ENCODE measurements at places on chromosomes 4 and X. TPM values are rescaled to one million over a fixed set of nuclear protein-coding genes. Genes with fewer than 3 reads are reported as not detected.

Gene CCNB3
- total RNA-seq, result 0.19 TPM

Gene PCDH19
- 0.03 TPM for total RNA-seq

Gene BEX1
- total RNA-seq, result 0.44 TPM

Gene SYTL4
- total RNA-seq, result not detected

Gene UGT2A1
- total RNA-seq, result 0.22 TPM

Gene STOX2
- not detected for total RNA-seq

Gene ARMCX2
- 3.5 TPM for total RNA-seq

Gene RAB39B
- total RNA-seq, result 5.6 TPM

Gene LONRF3
- 4.9 TPM for total RNA-seq

Gene MAGEB2
- total RNA-seq, result not detected

Gene CXCL11
- total RNA-seq, result not detected

Gene FREM3
- total RNA-seq, result not detected

Gene SLC16A2
- total RNA-seq, result 0.16 TPM

Gene GAGE13
- total RNA-seq, result not detected

Gene MAPK10
- 0.28 TPM for total RNA-seq

Gene ERVMER34-1
- not detected for total RNA-seq

Gene AFM
- not detected for total RNA-seq

GRCh38 chr4:48379587-48380180, 38.4 kb downstream of the SLAIN2 start:
- no peak overlapping the region for H3K4me3 ChIP-seq
- no peaks in the 10 kb centered on the region for H3K27me3 ChIP-seq
- DNase-seq, result no peak
- no peak overlapping the region for H3K27ac ChIP-seq
- peaks cover 40% of the 10 kb centered on the region for H3K36me3 ChIP-seq
- no peaks in the 10 kb centered on the region for H3K4me1 ChIP-seq

GRCh38 chr4:24809376-24809775, 14.0 kb downstream of the SOD3 start:
- H3K4me3 ChIP-seq, result no peak overlapping the region
- H3K4me1 ChIP-seq, result no peaks in the 10 kb centered on the region
- no peak overlapping the region for H3K27ac ChIP-seq
- no peaks in the 10 kb centered on the region for H3K27me3 ChIP-seq

GRCh38 chr4:84952004-84952403, 14.5 kb downstream of the WDFY3 start:
- no peaks in the 10 kb centered on the region for H3K27me3 ChIP-seq
- no peak overlapping the region for H3K27ac ChIP-seq
- H3K36me3 ChIP-seq, result no peaks in the 10 kb centered on the region
- DNase-seq, result no peak

- H3K4me1 ChIP-seq, result no peaks in the 10 kb centered on the region
- no peaks in the 10 kb centered on the region for H3K27me3 ChIP-seq
- no peak for DNase-seq
- no peak overlapping the region for H3K27ac ChIP-seq
- H3K36me3 ChIP-seq, result no peaks in the 10 kb centered on the region
Observed at GRCh38 chr4:127410201-127410600, 222.6 kb upstream of the INTU start.

DNA sequence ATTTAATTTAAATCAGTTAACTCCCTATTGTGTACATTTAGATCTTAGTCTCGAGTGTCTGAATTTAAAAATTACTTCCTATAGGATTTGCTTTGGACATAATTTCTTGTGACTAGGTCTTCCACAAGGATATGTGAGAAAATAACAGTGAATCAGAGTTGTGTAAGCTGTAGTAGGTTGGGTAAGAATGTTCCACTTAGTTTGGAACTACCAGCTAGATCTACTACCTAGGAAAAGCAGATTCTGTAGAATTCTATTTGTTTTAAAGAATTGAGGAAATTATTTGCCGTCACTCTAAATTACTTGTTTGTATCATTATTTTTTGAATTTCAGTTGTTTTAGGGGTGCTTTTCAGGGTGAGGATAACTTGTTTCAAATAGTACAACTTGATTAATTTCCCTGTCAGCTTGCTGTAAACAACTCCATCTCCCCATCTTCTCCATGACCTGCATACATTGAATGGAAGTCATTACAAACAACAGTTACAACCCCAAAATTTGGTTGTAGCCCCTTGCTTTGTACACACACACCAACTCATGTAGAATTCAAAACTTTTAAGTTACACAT, 1.3 kb downstream of the MTHFD2L start:
- no peak overlapping the region for H3K27ac ChIP-seq
- H3K27me3 ChIP-seq, result no peaks in the 10 kb centered on the region

GRCh38 chr4:22635692-22636091, 57.0 kb upstream of the GBA3 start:
- no peaks in the 10 kb centered on the region for H3K4me1 ChIP-seq
- no peaks in the 10 kb centered on the region for H3K27me3 ChIP-seq
- no peak for DNase-seq
- H3K36me3 ChIP-seq, result no peaks in the 10 kb centered on the region

DNA sequence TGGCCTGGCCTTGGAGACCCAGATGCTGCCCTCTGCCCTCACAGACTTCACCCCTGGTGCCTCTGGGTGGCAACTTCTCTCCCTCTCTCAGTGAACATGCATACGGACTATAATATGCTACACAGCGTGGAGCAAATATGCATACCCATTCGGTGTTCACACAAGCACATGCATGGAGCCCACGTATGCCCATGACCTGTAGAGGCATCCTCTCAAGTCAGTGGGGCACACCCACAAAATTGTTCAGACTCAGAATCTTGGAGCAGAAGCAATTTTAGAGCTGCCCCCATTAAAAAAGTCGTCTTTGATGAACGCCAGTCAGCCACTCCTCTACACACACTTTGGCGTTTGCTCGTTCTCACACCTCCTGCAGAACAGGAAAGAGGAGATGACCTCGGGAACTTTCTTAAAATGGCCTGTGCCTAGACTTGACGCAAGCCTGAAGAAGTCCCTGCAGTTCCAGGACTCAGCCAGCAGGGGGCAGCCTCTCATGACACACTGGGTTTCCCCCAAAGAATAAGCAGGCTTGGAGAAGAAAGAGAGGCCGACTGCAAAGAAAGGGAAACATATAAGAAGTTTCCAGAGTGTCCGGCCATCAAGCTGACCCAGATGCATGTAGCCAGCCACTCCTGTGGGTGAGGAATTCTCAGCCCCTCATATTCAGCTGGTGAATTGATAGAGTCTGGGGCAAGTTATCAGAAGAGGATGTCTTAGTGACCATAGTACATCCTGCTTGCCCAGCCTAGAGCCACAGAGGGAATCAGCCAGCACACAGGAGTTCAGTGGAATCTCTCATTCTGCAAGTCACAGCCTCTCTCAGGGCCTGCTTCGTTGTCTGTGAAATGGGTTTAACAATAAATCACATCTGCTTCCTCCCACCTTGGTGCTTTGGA, 17.3 kb downstream of the APLN start:
- H3K4me3 ChIP-seq, result no peak overlapping the region
- peak; percentile 68 for DNase-seq
- H3K27me3 ChIP-seq, result no peaks in the 10 kb centered on the region
- H3K36me3 ChIP-seq, result no peaks in the 10 kb centered on the region
- no peak overlapping the region for H3K27ac ChIP-seq
- H3K4me1 ChIP-seq, result peaks cover 7% of the 10 kb centered on the region

GRCh38 chr4:141425124-141425523, 204.4 kb downstream of the ZNF330 start:
- H3K27ac ChIP-seq, result no peak overlapping the region
- H3K4me1 ChIP-seq, result no peaks in the 10 kb centered on the region
- H3K27me3 ChIP-seq, result no peaks in the 10 kb centered on the region
- DNase-seq, result no peak

Data from CD4-positive, alpha-beta T cell (primary cell).